ENCODE measurements at places on chromosomes 7 and 10. TPM values are rescaled to one million over a fixed set of nuclear protein-coding genes. Genes with fewer than 3 reads are reported as not detected.

RGR gene
- not detected for total RNA-seq

- DNase-seq, result no peak
Observed at GRCh38 chr7:142329062-142329790, 71.4 kb upstream of the PRSS58 start.

POLR2J gene
- total RNA-seq, result 37.2 TPM

FMC1 gene
- total RNA-seq, result 11.0 TPM

- DNase-seq, result no peak
Observed at GRCh38 chr10:6311700-6312330, 109.1 kb downstream of the PFKFB3 start.

CFAP43 gene
- total RNA-seq, result under 0.01 TPM

LRRC4 gene
- total RNA-seq, result 0.33 TPM

- no peak for DNase-seq
Observed at GRCh38 chr7:69199661-69200060, 398.6 kb upstream of the AUTS2 start.

PTER gene
- total RNA-seq, result 10.4 TPM

DNA sequence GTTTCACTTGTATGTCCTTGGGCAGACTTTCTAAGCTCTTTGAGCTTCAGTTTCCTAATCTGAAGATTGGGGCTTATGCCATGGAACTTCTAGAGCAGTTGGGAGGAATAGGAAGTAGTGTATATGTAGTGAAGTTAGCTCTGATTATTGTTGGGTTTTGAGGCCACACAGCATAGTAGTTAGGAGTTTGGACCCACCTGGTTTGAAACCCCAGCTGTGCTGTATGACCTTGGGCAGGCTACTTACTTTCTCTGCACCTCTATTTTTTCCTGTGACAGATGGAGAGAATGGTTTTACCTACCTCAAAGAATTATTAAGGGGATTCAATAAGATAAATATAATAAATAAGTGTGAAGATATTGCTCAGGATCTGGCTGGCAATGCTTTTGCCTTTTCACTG, 61.4 kb upstream of the ADRB1 start:
- DNase-seq, result no peak

DNA sequence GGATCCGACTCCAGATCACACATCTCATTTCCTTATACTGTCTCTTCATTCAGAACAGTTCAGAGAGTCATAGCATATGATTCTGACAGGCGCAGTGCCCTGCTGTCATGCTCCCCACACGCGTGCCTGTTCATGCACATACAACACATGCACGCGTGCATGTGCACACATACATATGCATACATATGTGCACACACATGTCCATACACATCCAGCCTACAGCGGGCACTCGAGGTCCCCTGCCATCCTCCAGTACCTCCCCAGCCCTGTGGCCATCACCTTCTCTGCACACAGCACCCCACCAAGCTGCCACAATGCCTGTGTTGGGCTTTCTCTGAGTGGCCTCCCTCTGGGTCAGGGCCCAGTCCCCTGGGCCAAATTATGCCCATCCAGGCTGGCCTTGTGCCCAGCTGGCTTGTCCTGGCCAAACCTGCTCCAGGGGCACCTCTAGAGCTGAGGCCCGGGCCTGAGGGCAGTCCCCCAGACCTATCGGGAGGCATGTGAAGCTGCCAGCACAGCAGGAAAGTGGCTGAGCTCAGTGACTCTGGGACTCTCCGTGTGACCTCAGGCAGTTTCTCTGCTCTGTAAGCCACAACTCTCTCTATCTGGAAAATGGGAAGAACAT, 49.4 kb upstream of the RET start:
- DNase-seq, result no peak

DNA sequence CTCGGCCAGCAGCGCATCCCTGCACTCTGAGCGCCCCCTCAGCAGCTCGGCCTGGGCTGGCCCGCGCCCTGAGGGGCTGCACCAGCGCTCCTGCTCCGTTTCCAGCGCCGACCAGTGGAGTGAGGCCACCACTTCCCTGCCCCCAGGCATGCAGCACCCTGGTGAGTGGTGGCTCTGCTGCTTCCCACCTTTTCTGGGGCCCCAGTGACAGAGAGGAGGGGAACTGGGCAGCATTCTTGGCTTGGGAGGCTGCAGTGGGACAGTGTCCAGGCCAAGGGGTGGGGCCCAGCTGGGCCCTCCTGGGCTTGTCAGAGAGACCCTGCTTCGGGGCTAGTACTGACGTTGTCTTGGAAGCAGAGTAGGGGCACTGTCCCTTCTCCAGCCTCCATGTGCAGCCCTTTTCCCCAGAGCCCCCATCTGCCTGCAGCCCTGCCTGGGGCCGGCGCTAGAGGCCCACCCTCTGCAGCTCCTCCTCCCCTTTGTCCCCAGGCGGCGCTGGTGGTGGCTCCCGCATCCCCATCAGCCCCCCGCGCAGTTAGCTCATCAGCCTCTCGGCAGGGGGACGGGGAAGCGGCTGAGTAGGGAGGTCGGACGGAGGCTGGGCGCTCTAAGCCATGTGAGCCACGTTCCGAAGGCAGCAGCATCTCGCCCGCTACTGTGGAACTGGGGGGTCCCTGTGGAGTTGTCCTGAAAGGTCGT, 29.2 kb downstream of the GBX1 start:
- no peak for DNase-seq

RBP4 gene
- total RNA-seq, result not detected
